Adipose tissue (tissue), 3 donors: ENCODE measurements at places on chromosomes 13 and 19. TPM values are rescaled to one million over a fixed set of nuclear protein-coding genes. Genes with fewer than 3 reads are reported as not detected.

Gene MAB21L1
- polyA plus RNA-seq, result 0.22 TPM

Gene CDC16
- 44.3 TPM for polyA plus RNA-seq

Gene TTYH1
- 0.70 TPM for polyA plus RNA-seq

Gene POSTN
- 44.0 TPM for polyA plus RNA-seq

Gene ZNF471
- 1.8 TPM for polyA plus RNA-seq

Gene VAV1
- polyA plus RNA-seq, result 1.2 TPM

Gene HTR2A
- 1.6 TPM for polyA plus RNA-seq

Gene RHPN2
- polyA plus RNA-seq, result 4.1 TPM

Gene GIPR
- polyA plus RNA-seq, result 5.6 TPM

Gene EBI3
- polyA plus RNA-seq, result 3.0 TPM

Gene C19orf18
- 2.2 TPM for polyA plus RNA-seq

Gene KLF5
- 3.3 TPM for polyA plus RNA-seq

Gene CLDN10
- polyA plus RNA-seq, result 0.56 TPM

Gene ZNF285
- polyA plus RNA-seq, result 0.64 TPM

Gene ICAM5
- polyA plus RNA-seq, result 0.22 TPM

Gene TMEM255B
- 3.9 TPM for polyA plus RNA-seq
